ENCODE measurements at places on chromosomes 3 and 15.

- DNase-seq, result no peak
- no peak overlapping the region for H3K4me3 ChIP-seq
- H3K4me1 ChIP-seq, result no peaks in the 10 kb centered on the region
Observed at GRCh38 chr15:96011136-96011535, 319.4 kb upstream of the NR2F2 start.

GRCh38 chr3:38004415-38005075 is 14.0 kb downstream of the VILL start:
- no peak overlapping the region for H3K4me3 ChIP-seq
- H3K27me3 ChIP-seq, result no peaks in the 10 kb centered on the region
- H3K27ac ChIP-seq, result no peak overlapping the region
- peak; percentile 58 for DNase-seq

GRCh38 chr15:94174399-94174802 is 57.0 kb upstream of the MCTP2 start:
- H3K27me3 ChIP-seq, result no peaks in the 10 kb centered on the region
- H3K36me3 ChIP-seq, result no peaks in the 10 kb centered on the region
- no peak overlapping the region for H3K4me3 ChIP-seq
- peaks cover 6% of the 10 kb centered on the region for H3K4me1 ChIP-seq

- no peak for DNase-seq
- no peak overlapping the region for H3K4me3 ChIP-seq
- no peaks in the 10 kb centered on the region for H3K36me3 ChIP-seq
- no peaks in the 10 kb centered on the region for H3K27me3 ChIP-seq
- H3K4me1 ChIP-seq, result no peaks in the 10 kb centered on the region
Observed at GRCh38 chr3:72238801-72239200, 453.9 kb upstream of the PROK2 start.

DNA sequence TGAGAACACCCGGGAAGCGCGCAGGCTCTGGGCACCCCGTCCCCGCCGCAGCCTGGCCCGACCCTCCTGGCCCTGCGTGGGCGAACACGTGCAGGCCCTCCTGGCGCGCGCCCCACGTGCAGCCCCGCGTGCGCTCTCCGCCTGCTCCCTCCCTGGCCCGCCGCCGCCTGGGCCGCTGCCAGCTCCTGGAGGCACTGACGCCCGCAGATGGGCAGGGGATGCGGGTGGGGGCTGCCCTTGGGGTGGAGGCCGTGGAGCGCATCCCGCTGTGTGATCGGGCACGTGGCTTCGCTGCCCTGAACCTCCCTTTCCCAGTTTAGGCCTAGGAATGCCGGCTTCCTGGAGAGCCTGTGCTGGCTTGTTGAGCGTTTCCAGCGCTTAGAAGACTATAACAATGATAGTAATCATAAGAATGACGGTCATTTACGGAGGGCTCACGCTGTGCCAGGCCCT is 104.6 kb upstream of the SLC6A6 start:
- no peaks in the 10 kb centered on the region for H3K36me3 ChIP-seq
- H3K27ac ChIP-seq, result no peak overlapping the region
- no peaks in the 10 kb centered on the region for H3K4me1 ChIP-seq
- no peak overlapping the region for H3K4me3 ChIP-seq

DNA sequence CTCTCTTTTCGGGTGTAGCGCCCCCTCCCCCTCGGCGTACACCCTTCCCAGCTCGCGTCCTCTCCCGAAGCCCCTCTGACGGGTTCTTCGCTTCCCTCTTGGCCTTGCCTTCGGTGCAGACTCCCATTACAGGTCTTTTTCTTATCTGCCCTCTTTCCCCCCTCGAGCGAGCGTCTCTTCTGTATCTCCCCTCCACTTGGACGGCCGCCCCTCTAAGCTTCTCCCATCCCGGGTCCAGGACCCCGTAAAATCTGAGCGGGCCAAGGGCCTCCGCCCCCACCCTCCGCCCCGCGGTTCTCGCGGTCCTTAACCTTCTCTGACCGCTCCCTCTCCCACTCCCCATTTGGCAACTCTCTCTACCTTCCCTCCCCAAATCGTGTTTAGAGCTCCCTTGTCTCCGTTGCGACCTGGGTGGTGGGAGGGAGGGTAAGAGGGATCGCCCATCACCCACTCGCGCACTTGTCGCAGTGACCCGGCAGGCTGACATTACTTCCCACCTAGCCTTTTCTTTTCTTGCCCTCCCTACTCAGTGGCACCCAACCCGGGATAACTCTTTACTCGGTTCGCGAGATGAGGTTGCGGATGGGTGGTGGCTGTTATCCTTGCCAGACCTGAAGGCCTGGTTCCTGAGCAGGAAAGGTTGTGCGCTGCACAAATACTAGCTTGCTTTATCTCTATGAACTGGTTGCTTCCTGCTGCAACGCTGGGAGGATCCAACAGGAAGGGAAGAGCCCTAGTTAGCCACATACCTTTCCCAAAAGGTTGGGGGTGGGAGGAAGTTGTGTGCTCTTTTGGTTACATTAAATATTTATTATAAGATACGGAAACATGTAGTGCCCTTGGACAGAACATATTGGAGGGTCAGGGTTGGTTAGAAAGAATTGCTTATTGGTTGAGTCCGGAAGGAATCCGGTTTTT is 922 bp downstream of the RAB11A start:
- peaks cover 32% of the 10 kb centered on the region for H3K4me1 ChIP-seq
- peak overlapping the region; percentile 91 for H3K4me3 ChIP-seq
- peak overlapping the region; percentile 96 for H3K27ac ChIP-seq
- peak; percentile 29 for DNase-seq
- H3K36me3 ChIP-seq, result peaks cover 15% of the 10 kb centered on the region

DNA sequence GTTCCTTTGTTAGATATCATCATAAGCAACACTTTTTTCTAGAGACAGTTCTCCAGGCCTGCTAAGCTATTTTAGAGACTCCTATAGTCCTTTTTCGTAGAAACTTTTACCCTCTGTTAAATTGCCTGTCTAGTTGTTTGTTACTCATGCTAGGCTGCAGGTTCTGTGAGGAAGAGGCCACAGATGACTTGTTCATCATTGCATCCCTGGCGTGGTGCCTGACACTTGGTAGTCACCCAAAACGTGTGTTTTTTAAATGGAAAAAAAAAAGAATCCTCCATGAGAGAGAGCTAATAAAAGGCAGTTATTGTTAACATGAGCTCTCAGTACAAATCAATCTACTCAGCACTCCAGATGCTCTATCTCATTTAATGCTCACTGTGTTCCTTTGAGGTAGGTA is 35.1 kb downstream of the CCDC54 start:
- peaks cover 14% of the 10 kb centered on the region for H3K4me1 ChIP-seq
- H3K27me3 ChIP-seq, result no peaks in the 10 kb centered on the region
- H3K4me3 ChIP-seq, result no peak overlapping the region
- H3K27ac ChIP-seq, result no peak overlapping the region
- no peak for DNase-seq

- no peak overlapping the region for H3K4me3 ChIP-seq
- DNase-seq, result no peak
- H3K27me3 ChIP-seq, result no peaks in the 10 kb centered on the region
- H3K4me1 ChIP-seq, result no peaks in the 10 kb centered on the region
Observed at GRCh38 chr3:39096775-39097174, 10.7 kb downstream of the GORASP1 start.

DNA sequence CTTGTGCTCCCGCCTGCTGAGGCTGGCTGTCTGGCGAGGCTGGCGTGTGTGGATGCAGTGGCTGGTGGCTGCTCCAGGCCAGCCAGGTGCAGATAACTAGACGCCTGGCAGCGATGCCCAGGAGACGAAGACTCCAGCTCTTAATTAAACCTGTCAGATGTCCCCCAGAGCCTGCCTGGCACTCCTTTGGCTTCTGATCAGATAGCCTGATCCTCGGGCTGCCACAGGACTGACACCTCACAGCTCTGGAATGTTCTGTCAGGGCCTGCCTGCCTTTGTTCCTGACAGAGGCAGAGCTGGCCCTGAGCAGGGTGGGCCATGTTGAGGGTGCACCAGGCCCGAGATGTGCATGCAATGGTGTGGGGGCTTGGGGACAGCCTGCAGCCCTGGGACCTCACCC is 36.5 kb downstream of the PLXNA1 start:
- no peaks in the 10 kb centered on the region for H3K27me3 ChIP-seq
- no peak overlapping the region for H3K4me3 ChIP-seq
- peaks cover 93% of the 10 kb centered on the region for H3K36me3 ChIP-seq
- H3K27ac ChIP-seq, result no peak overlapping the region
- H3K4me1 ChIP-seq, result no peaks in the 10 kb centered on the region

DNA sequence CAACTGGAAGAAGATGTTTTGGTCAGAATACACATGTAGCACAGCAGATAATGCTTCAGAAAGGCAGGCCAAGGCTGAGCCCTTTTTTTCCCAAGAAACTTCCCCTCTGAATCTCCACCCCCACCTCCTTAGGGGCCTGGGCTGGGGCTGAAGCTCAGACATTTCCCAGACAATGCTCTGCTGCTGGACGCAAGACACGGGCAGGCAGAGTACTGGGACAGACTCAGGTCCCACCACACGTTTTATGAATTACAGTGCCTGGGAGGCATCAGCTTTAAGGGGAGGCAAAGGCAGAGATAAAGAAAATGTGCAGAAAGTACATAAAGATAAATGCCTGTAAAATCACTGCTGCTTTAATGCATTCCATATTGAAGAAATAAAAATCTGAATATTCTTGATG is 479.4 kb downstream of the ERC2 start:
- H3K4me1 ChIP-seq, result no peaks in the 10 kb centered on the region
- no peak for DNase-seq

GRCh38 chr3:25567388-25567787 is 97.3 kb downstream of the TOP2B start:
- H3K27ac ChIP-seq, result no peak overlapping the region
- H3K4me1 ChIP-seq, result no peaks in the 10 kb centered on the region
- no peak for DNase-seq

GRCh38 chr15:87902772-87903426 is 353.6 kb downstream of the NTRK3 start:
- DNase-seq, result no peak
- no peak overlapping the region for H3K27ac ChIP-seq
- H3K27me3 ChIP-seq, result no peaks in the 10 kb centered on the region
- no peak overlapping the region for H3K4me3 ChIP-seq
- H3K36me3 ChIP-seq, result no peaks in the 10 kb centered on the region

DNA sequence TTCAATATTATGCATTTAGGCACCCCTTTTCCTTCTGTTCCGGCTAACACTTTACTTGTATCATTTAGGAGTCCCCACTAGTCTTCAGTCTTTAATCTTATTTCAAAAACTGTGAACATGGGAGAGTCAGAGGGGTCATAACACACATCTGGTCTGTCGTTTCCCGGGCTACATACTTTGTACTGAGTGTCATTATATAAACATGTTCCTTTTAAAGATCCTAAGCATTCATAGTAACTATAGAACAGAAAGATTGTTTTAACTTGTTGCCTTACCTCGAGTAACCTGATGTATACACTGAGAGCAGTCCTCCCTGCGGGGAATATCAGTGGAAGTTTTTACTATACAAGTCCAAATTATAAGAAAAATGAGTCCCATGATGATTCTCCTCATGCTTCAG is 78.2 kb upstream of the VEPH1 start:
- no peak overlapping the region for H3K27ac ChIP-seq
- DNase-seq, result no peak

- H3K36me3 ChIP-seq, result no peaks in the 10 kb centered on the region
- no peak for DNase-seq
- no peak overlapping the region for H3K27ac ChIP-seq
- no peaks in the 10 kb centered on the region for H3K27me3 ChIP-seq
- H3K4me3 ChIP-seq, result no peak overlapping the region
Observed at GRCh38 chr3:55813268-55814097, 326.4 kb upstream of the WNT5A start.

GRCh38 chr15:80940851-80941250 is 48.8 kb downstream of the MESD start:
- no peaks in the 10 kb centered on the region for H3K27me3 ChIP-seq
- H3K4me3 ChIP-seq, result no peak overlapping the region
- H3K4me1 ChIP-seq, result no peaks in the 10 kb centered on the region

GRCh38 chr15:33860754-33861153 is 107.5 kb upstream of the CHRM5 start:
- no peak for DNase-seq
- H3K36me3 ChIP-seq, result no peaks in the 10 kb centered on the region
- no peaks in the 10 kb centered on the region for H3K27me3 ChIP-seq

DNA sequence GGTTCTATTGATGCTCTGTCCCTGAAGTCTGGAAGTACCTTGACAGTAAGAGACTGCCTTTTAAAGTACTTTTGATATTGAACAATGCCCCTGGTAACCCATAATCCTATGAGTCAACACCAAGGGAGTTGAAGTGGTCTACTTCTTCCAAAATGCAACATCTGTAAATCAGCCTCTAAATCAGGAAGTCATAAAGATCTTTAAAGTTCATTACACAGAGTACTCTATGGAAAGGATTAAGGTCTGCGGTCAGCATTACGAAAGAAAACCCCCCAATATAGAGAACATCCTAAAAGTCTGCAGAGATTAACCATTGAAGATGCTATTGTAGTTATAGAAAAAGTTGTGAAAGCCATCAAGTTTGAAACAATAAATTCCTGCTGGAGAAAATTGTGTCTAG is 52.7 kb upstream of the CMC1 start:
- no peak overlapping the region for H3K27ac ChIP-seq
- H3K4me3 ChIP-seq, result no peak overlapping the region
- no peaks in the 10 kb centered on the region for H3K36me3 ChIP-seq
- H3K27me3 ChIP-seq, result no peaks in the 10 kb centered on the region
- no peak for DNase-seq

- H3K36me3 ChIP-seq, result no peaks in the 10 kb centered on the region
- no peak for DNase-seq
- H3K27ac ChIP-seq, result no peak overlapping the region
- H3K4me3 ChIP-seq, result no peak overlapping the region
- H3K4me1 ChIP-seq, result no peaks in the 10 kb centered on the region
Observed at GRCh38 chr3:58063022-58063815, 55.0 kb downstream of the FLNB start.
